ENCODE measurements at places on chromosomes 3 and 15.
A peak's percentile ranks its signal among the peaks of the same experiment; 100 is the strongest.

- no peak for DNase-seq
Observed at GRCh38 chr3:168876346-168877035, 780.8 kb upstream of the GOLIM4 start.

DNA sequence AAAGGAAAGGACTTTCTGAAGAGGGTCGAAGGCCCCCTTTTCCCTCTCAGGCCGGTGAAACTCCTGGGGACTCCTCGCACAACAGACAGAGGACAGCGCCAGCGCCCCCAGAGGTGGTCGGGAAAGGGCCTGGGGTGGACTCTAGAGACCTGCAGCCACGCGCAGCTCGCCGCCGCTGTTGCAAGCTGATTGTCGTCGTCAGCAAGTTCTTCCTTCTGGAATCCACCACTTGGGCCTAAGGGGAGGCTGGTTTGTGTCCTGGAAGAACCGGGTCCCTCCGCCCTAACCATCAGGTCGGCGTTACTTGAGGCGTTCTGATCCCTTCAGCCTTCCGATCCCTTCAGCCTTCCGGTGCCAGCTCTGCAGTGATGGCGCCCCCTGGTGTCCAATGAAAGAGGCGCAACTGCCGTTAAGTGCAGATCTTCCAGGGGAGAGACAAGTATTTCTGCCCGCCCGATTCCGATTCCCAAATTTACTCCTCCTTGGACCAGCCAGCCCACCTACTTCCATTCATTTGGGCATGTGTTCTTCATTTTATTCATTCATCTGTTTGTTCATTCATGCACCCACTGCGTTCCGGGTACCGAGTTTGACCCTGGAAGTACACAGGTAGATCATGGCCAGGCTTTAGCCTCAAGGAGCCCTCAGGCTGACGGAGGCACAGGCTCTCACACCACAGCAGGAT lies 77.2 kb upstream of the SLC6A11 start:
- peak; percentile 79 for DNase-seq

DNA sequence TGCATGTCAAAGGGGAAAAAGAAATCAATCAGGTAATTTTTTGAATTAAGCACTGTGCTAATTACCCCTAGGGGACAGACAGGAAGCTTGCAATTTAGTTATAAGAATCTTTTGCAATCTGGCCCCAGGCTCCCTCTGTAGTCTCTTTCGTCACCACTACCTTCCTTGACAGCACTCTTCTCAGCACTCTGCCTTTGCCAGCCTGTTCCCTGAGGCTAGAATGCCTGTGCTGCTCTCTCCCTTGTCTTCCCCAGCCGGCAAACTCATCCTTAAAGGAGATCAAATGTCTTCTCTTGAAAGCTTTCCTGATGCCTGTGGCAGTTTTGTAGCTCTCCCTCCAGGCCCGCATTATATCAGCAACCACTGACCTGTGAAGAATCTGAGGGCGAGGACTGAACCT lies 32.4 kb upstream of the PRTG start:
- DNase-seq, result no peak

DNA sequence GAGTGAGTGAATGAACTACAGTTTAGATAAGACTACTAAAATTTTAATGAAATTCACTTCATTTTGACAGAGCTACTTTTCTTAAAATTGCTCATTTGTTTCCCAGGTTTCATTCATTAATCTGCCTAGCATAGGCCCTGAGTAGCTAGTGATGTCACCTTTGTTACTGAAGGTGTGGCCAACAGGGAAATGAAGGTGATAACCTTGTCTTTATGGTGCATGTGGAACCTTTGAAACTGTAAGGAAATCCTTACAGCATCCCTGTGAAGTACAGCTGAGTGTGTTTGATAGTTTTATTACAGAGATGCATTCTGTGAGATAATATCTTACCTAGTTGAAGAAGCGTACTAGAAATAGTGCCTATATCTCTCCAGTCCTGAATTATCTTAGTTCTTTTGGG lies 112.9 kb downstream of the AKAP13 start:
- DNase-seq, result no peak

DNA sequence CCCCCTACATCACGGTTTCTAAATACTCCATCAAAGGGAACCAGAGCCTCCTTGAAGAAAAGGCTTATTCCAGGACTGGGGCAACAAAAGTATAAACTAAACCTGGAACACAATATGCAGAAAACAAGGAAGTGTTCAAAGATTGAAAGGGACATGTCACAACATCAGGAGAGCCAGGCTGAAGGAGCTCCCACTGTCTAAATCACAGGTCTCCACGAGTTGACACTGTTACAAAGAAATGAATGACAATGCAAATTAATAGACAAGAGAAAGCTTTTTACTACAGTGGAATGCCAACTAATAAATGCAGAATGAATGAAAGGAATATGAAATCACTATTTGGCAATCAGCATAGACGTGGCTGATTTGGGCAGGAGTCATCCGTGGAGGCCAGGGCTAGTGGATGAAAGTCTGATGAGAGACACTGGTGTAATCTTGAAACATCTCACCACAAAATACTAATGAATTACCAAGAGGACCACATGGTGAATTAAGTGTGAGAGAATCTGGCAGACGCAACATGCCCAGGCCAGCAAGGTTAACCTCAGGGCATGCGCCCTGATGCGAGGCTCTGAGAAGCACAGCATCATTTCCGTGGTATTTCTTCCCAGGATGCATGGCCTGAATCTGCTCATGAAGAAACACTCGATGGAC lies 123.8 kb upstream of the TJP1 start:
- no peak for DNase-seq

DNA sequence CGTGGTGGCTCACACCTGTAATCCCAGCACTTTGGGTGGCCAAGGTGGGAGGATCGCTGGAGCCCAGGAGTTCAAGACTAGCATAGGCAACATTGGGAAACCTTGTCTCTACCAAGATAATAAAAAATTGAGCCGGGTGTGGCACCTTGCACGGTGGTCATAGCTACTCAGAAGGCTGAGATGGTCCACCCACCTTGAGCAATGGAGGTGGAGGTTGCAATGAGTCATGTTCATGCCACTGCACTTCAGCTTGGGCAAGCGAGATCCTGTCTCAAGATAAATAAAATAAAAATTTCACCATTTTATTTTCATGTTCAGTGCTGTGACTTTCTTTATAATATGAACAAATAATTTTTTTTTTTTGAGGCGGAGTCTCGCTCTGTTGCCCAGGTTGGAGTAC lies 12.5 kb downstream of the MAPK6 start:
- DNase-seq, result no peak

DNA sequence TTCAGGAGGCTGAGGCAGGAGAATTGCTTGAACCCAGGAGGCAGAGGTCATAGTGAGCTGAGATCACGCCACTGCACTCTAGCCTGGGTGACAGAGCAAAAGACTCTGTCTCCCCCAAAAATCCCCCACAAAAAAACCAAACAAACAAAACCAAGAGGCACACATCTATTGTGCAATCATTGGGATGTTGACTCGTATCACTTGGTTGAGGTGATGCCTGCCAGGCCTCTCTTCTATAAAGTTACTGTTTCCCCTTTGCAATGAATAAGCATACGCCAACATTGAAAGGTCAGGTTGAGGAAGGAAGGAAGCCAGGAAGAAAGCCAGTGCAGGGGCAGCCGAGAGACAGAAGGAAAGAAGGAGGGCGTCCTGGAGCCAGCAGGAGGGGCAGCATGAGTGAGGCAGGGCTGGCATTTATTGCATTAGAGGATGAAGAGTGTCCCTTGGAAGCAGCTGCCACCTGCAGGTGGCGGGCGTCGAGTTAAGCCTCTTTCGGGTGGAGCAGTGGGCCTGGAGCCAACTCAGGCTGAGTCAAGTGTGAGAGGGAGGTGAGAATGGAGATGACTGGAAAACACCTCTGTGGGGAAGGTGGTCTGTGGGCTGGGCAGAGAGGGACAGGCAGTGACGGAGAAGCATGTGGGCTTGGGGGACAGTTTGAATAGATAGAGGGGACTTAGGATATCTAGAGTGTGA lies 8.3 kb upstream of the CSPG4 start:
- no peak for DNase-seq

DNA sequence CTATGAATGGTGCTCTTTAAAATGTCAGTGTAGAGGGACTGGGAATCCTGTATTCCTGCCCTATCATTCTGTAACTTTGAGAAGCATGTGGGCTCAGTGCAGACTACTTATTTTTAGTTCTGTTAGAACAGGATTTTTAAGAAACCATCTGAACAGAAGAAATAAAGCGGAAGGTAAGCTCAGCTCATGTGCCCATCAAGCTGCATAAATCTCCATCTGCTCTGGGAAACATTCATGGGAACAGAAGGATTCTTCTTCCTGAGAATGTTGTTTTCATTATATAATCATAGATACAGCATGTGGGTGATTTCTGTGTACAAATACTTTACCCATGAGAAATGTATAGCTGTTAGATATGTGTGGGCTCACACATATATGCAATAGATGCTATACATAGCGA lies 69.9 kb downstream of the SIDT1 start:
- DNase-seq, result no peak

DNA sequence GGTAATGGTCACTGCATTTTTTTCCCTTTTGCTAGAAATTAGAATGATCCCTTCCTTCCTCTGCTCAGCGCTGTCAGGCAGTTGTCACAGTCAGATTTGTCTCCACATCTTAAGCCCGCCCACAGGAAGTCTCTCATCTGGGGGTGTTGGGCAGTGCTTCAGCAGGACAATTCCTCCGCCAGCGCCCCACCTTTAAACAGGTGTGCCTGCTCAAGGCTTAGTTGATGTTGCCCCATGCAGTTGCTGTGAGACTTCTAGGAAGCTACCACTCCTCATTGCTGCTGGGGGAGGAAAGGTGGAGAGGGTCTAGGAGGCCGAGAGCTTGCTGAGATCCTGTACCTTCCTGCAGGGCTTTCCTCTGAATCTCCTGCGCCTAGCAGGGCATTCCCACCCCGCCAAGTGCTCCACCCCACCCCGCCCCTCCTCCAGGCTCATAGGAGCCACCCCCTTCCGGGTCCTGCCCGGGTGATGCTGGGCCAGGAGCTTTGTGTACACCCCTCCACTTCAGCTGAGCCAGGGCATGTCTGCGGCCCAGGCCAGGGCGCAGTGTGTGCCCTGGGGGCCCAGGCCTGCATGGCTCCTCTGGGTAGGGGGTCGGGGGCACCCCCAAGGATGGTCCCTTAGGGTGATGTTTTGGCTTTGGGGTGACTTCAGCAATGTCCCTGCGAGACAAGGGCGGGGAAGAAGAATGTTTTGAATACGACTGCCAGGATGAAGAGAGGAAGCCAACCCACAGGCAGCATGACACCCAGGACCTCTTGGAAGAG lies 68.7 kb downstream of the TRAK1 start:
- DNase-seq, result no peak

DNA sequence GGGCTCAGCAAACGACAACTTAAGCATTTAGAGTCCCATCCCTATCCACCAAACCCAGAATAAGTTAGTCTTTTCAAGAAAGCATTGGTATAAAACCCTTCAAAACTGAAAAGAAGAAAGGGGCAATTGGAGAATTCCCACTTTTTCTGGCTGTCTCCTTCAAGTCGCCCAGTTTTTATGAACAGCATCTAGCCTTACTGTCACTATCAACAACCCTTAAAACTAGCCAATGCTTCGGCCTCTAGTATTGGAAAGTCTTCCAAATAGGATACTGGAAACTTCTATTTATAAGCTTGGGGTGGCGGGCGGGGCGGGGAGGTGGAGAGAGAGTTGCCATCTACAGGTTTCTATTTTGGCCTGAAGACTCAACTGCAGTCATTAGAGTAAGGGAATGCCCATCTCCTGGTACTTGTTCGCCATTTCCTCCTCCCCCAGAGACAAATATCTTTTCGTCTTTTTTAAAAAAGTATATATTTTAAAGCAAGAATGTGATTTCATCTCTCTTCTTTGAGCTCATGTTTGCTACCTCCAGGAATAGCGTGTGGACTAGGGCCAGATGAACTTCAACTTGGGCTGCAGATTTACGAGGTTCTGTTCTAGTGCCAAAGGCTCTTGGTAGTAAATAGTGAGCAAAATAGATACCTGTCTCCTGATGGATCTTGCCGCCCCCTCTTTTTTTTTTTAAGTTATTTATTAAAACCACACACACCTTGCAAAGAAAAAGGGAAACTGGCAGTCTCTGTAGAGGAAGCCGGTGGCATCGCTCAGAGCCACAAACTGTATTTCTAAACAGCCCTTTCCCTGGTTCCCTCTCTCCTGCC lies 2.7 kb downstream of the BCL6 start:
- no peak for DNase-seq

- DNase-seq, result peak; percentile 25
Observed at GRCh38 chr3:101936419-101937356, 87.4 kb downstream of the NFKBIZ start.

- DNase-seq, result no peak
Observed at GRCh38 chr15:33963831-33964664, 4.2 kb upstream of the CHRM5 start.

All from memory B cell (primary cell).